ENCODE measurements at places on chromosomes 16 and 17.

DNA sequence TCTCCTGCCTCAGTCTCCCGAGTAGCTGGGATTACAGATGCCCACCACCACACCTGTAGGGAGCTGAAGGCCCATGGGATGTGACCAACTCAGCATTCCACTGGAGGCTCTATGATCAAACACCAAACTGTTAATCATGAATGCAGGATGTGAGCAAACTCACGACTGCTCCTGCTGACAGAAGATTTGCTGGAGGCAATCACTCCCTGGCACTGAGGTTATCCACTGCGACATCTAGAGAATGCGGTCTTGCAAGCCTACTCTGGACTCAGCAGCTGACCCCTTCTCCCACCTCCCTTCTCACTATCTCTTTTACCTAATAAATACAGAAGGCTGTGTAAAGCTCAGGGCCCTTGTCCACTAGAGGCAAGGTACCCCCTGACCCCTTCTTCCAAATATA, 4.9 kb downstream of the TEX14 start:
- no peak for DNase-seq

- no peak for DNase-seq
These were observed 788.7 kb upstream of the GOT2 start for GRCh38 chr16:59522826-59523225.

- DNase-seq, result no peak
These were observed 20.8 kb downstream of the WDR45B start for GRCh38 chr17:82627405-82627804.

- no peak for DNase-seq
These were observed 156.6 kb upstream of the SDK2 start for GRCh38 chr17:73800893-73801292.

GRCh38 chr17:83083368-83084201, 4.2 kb downstream of the METRNL start:
- peak; percentile 63 for DNase-seq

- no peak for DNase-seq
These were observed 1.8 kb downstream of the KRTAP9-4 start for GRCh38 chr17:41251261-41251660.

- DNase-seq, result peak; percentile 56
These were observed 35.2 kb upstream of the CBX4 start for GRCh38 chr17:79874329-79874981.

GRCh38 chr16:84499638-84500037, 4.8 kb downstream of the MEAK7 start:
- no peak for DNase-seq

GRCh38 chr16:68664297-68664696, 19.2 kb downstream of the CDH3 start:
- no peak for DNase-seq

GRCh38 chr16:66152181-66152580, 214.3 kb upstream of the CDH5 start:
- no peak for DNase-seq

DNA sequence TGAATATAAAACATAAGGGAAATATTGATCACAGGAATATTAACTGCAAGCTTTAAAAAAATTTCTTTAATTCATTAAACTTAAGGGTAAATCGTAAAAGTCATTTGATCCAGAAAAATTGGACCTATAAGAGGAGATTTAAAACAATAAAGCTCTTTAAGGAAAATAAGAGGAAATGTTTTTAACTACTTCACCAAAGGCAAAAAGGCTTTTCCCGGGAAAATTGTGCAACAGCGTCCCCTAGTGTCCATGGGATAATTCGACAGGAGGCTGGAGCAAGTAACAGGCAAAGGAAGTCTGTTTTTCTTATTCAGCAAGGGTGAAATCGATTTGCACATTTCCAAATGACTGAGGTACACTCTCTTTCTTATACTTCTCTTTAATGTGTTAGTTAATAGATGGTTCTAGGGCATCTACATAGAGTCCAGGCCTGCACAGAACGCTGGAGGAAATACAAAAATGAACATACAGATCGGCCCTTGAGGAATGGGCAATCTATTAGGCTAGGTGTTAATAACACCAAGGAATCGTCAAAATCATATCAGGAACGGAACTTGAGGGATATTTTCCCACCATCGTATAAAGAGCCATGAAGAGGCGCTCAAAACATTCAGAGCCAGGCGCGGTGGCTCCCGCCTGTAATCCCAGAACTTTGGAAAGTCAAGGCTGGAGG, 61.4 kb downstream of the ZNF18 start:
- DNase-seq, result no peak

DNA sequence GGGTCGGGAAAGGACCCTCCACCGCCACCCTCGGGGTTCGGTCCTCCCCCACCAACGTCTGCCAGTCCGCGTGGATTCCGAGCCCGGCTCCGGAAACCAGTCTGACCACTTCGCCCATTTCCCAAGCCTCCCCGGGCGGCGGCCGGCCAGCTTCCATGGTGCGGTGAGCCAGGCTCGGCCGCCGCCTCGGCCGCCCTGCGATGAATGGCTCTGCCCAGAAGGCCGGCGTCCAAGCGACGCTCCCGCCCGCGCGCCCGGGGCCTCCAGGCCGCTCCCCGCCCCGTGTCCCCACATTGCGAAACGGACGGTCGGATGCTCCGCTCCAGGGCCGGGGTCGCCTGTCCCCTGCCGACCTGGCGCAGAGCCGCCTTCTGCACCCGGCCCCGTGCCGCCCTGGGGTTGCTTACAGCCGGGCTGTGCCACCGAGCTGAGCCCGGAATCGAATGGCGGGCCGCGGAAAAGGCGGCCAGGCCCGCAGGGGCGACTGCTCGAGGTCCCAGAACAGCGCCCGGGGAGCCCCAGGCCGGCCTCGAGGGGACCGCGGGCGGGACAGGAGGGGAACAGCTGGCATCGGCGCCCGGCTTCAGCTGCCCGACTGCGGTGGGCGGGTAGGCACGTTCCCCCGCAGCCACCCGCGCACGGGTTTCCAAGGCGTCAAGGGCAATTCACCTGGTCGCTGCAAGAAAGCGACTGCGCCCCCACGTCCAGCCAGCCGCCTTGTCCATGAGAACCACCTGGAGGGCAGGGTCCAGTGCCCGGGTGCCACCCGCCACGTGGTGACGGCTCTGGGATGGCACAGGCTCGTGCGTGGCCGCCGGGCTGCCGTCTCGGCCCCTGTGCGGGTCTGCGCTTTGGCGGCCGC, 18.3 kb upstream of the CBX8 start:
- no peak for DNase-seq

- no peak for DNase-seq
These were observed 1.1 kb downstream of the SEZ6L2 start for GRCh38 chr16:29898135-29898803.

DNA sequence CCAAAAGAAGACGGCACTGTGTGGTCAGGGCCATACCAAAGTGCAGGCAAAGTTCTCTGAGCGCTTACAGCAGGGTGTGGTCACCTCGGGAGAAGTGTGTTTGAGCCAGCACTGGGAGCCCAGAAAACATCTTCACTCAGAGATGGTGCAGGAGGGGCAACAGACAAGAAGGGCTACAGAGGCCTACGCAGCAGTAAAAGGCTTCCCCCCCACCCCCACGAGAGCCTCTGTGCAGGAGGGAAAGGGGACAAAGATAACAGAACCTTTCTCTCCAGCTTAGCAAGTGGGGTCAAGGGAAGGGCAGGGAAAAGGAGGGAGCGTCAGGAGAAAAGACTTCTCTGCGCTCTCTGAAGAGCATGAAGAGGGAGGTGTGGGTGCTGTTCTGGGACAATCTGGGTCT, 2.8 kb downstream of the VAT1 start:
- DNase-seq, result no peak

DNA sequence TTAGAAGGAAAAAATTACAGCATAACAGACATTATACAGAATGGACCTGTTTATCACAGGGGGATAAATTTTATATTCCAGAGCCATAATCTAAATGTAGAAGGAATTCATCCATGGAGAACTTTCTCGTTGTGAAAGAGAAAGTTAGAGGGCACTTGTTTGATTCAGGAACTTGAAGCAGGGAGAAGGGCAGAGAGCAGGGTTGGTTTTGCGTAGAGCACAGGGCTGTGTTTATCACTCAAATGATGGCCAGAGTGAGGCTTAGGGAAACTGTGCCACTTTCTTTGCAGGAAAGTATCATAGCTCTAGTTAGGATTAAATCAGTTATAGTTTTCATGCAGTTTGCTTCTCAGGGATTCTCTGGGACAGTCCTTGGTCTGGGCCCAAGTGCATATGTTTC, 29.1 kb upstream of the MED13 start:
- DNase-seq, result no peak
